ENCODE measurements at places on chromosomes 6 and 20. TPM values are rescaled to one million over a fixed set of nuclear protein-coding genes. Genes with fewer than 3 reads are reported as not detected.

DNA sequence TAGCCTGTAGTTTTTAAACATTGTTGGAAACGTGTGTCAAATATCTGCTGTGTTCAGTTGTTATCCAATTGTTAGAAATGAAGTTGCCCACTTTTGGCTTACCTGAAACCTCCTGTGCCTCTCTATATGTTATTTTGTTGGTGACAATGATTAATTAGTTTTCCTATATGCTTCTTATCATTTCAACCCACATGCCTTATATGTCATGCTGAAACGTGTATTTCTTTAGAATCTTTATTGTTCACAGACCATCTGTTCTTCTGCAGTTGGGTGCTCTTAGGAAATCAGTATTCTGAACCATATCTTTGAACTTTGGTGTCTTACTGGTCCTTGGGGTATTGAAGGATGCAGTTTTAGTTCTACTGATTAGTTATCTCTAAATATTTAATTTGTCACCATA is 91.2 kb upstream of the SCGN start:
- DNase-seq = no peak

Gene FHL5
- 38.2 TPM for total RNA-seq

DNA sequence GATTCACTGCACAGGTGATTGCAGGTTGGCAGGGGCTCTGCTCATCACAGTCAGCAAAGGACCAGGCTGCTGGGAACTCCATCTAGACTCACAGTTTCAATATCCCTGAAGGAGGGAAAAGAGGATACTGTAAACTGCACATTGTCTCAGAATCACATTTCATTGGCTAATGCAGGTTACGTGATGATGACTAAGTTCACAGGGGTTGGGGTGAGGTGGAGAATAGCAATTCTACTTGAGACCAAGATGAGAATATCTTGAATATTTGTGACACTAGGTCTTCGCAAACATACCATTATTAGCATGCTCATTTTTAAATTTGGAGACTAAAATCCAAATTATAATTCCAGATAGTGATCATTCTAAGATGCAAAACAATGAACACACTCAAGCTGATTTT is 208.5 kb upstream of the CITED2 start:
- no peak for DNase-seq

DNA sequence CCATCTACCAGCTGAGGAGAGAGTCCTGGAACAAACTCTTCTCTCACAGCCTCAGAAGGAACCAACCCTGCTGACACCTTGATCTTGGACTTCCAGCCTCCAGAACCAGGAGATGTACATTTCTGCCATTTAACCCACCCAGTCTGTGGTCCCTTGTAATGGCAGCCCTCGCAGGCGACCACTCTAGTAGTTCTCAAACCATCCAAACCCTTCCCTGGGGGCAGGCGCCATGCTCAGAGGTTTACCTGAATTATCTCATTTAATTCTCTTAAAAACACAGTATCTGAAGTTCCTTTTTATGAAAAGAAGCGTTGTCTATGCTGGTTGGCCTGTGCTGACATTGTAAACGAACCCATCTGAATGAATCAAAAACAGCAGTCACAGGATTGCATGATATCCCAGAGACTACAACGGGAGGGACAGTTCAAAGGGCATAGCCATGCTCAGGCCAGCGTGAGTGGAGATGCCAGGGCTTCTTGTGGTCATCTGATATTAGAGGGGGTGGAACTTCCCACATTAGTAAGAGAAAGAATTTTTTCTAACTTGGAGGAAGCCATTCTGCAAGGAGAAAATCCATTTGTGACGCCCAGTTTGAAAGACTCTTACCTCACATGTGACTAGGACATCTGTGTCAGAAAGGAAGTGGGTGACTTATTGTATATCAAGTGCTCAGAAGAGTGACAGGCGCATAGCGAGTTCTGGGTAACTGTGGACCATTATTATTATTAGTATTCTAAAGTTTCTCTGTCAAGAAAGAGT is 17.2 kb upstream of the TAGAP start:
- DNase-seq = no peak
